ENCODE measurements at places on chromosomes 2 and 18.

DNA sequence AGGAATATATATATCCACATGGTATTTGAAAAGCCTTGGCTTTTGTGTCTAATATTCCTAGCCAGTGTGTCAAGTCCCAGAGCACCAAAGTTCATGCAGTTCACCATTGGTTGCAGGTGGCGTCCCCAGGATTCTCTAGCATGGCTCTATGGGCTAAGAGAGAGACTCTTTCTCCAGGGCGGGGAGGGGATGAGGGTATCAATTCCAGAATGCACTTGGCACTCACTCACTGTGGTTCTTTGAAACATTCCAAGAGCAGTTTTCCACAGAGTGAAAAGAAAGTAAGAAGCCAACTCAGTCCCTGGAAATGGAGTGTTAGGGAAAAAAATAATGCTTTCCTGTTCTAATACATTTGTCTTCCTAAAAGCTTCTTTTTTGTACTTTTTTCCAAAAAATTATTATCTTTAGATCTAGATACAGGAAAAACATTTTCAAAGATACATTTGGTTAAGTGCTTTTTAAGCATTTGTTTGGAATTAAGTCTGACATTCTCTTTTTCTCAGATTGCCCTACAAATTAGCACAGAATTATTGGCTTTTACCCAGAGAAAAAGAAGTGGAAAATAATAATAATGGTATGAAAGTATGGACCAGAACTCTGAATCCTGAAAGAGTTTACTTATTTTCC is 239.9 kb downstream of the PAX3 start:
- no peaks in the 10 kb centered on the region for H3K4me1 ChIP-seq
- no peak overlapping the region for H3K27ac ChIP-seq
- H3K36me3 ChIP-seq, result no peaks in the 10 kb centered on the region
- H3K27me3 ChIP-seq, result peaks cover 2% of the 10 kb centered on the region
- no peak for DNase-seq

- H3K4me3 ChIP-seq, result no peak overlapping the region
- no peak overlapping the region for H3K27ac ChIP-seq
- DNase-seq, result no peak
- no peaks in the 10 kb centered on the region for H3K4me1 ChIP-seq
- peaks cover 24% of the 10 kb centered on the region for H3K36me3 ChIP-seq
Measured at GRCh38 chr2:215324811-215325210, 13.0 kb downstream of the ATIC start.

DNA sequence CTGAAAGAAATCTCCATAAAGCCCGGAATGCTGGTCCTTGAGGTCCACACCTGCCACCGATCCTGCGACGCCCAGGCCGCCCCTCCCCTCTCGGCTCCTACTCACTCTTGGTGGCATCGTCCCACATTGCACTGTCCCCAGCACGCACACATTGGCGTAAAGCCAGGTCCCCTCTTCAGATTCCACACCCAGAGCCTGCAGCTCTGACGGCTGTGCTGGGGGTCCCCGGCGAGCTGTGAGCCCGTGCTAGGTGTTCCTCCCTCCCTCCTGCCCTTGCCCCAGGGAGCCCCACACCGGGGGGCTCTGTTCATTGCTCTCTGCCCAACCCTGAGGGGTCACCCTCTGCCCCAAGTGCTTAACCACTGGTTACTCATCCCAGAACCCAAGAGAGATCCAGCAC is 8.5 kb downstream of the TPO start:
- no peak overlapping the region for H3K27ac ChIP-seq
- no peak overlapping the region for H3K4me3 ChIP-seq
- H3K4me1 ChIP-seq, result no peaks in the 10 kb centered on the region

DNA sequence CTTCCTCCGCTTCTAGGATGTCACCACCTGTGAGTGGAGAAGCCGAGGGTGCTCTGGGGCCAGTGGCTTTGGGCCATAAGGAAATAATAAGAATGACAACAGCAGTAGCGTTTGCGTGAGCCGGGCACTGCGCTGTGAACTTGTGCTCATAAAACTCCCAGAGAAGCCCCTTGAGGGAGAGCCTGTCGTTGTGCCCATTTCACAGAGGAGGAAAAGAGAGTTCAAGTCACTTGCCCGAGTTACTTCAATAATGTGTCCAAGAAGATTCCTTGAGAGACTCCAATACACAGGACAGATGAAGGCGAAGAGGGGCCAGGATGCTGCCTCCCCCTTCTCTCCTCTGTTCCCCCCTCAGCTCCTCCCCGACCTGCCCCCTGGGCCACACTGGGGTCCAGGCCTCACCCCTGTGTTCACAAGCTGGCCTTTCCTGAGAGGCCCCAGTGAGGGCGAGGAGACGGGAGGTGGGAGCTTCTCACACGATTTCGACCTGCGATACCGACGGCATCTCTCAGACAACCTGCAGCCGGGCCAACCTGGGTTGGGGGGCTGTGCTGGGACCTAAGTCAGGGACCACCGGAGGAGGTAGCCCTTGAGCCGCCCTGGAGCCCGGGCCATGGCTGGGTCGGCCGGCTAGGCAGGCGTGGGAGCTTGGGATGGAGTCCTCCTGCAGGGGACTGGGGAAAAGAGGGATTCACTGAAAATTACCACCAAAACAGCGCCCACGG is 53.5 kb upstream of the UBE2F start:
- no peaks in the 10 kb centered on the region for H3K4me1 ChIP-seq
- H3K27ac ChIP-seq, result no peak overlapping the region
- no peaks in the 10 kb centered on the region for H3K27me3 ChIP-seq
- no peak overlapping the region for H3K4me3 ChIP-seq
- H3K36me3 ChIP-seq, result no peaks in the 10 kb centered on the region

GRCh38 chr2:157302492-157303099 is 23.0 kb downstream of the ERMN start:
- no peak overlapping the region for H3K4me3 ChIP-seq
- H3K4me1 ChIP-seq, result no peaks in the 10 kb centered on the region
- peaks cover 2% of the 10 kb centered on the region for H3K27me3 ChIP-seq
- no peaks in the 10 kb centered on the region for H3K36me3 ChIP-seq

DNA sequence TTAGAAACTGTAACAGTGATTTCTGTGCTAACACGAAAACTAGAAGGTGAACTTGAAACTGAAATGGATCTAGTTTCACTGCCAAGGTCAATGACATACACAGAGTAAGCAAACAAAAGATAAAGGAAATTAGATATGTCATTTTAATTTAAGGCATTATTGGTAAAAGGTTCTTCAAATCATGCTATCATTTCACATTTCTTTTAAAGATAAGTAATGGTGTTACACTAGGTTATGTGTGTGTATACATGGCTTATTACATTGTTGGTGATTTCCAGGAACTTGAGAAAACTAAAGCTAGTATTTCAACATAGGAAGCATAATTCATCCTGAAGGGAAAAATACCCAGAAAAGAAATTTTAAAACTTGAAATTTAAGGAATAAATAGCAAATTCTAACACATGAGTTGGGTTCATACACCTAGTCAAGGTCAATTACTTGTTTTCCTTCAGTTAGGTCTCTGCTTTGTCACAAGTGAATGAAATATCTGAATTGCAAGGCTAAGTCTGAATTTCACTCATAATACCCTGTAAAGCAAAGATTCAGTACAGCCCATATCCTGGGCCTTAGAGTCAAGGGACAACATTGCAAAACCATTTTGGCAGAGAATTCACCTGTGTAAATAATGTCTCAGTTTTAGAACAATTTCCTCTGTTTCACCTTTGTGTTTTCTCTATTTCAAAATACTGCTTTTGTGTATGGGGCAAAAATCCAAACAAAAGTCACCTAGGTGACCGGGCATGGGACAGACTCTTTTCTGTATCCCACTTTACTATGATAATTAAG is 141.6 kb downstream of the SRBD1 start:
- H3K27me3 ChIP-seq, result no peaks in the 10 kb centered on the region
- DNase-seq, result no peak
- H3K4me1 ChIP-seq, result no peaks in the 10 kb centered on the region
- H3K27ac ChIP-seq, result no peak overlapping the region
- no peak overlapping the region for H3K4me3 ChIP-seq

Measured in Panc1 (cell line).